Stimulated activated CD4-positive, alpha-beta T cell treated with anti-CD3 and anti-CD28 coated beads, Interleukin-1b, Interleukin-23, amount 100 ng/mL, for 1 hour (primary cell): ENCODE measurements at places on chromosomes 3 and 15.

- no peak for DNase-seq
Observed at GRCh38 chr15:69718436-69718835, 265.8 kb downstream of the RPLP1 start.

- no peak for DNase-seq
Observed at GRCh38 chr3:14273901-14274611, 95.4 kb downstream of the LSM3 start.

- no peak for DNase-seq
Observed at GRCh38 chr15:47908486-47908885, 191.2 kb downstream of the SEMA6D start.

DNA sequence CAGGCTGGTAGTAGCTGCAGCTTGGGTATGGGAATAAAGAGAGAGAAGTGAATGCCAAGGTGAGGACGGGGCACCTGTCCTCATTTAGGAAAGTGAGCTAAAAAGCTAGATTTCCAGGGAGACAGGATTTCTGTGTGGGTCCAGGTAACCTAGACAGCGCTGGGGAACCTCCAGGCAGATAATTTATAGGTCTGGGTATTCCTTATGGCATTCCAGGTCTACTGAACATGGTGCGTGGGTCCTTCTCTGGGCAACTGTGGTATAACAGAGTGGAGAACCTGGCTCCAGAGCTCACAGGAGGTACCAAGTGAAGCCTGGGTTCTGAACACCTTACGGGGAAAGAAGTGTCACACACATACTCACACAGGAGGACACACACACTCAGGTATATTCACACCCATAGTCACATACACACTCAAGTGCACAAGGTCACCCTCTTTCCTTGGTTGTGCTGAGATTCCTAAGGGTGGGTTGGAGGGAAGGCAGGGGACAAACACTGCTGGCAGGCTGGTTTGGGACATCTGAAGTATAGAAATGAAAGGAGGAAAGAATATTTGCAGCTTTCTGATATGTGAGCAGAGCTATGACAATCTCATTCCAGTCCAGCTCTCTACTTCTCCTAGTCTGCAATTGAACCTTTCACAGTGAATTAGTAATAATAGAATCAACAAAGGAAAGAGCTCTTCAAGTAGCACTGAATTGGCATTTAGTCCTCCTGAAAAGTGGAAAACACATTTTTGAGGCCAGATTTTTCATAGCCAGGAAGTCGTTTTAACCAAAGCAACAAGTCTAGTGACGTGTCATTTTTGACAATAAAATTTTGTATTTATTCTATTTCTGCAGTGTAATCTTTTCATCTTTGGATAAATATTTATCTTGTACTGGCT, 37.4 kb upstream of the ITGA11 start:
- DNase-seq: no peak

GRCh38 chr3:172209333-172210321, 170.2 kb downstream of the FNDC3B start:
- no peak for DNase-seq

GRCh38 chr3:119236756-119237155, 3.9 kb downstream of the B4GALT4 start:
- no peak for DNase-seq

DNA sequence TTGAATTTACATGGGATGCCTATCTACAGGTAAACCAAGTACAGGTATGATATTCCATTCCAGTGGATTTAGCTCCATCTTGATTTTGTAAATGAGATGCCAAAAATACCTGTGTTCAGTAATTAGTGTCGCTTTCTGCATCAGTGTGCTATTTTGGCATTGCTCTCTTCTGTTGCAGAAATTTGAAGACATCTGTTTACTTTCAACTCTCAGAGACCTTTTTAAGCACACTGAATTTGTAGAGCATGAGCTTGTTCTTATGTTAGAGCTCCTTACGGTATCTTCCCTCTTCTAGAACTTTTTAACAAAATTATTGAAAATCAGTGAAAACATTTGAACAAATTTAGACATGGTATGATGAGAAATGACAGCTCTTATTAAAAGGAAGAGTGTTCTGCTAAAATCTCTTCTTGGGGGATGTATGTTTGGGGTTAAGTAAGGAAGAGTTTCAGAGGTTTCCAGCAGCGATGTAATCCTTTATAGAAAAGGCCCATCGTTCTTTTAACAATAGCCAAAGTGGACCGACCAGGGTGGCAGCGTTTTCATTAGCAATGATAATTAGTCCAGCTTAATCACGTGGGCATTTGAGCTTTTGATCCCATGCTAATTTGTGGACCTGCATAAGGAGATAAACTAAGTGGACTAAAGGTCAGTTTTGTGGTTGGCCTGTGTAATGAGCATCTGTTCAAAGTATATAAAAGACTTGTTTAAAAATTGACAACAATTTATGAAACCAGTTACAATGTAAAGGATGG, 385.4 kb downstream of the PTPRG start:
- no peak for DNase-seq

DNA sequence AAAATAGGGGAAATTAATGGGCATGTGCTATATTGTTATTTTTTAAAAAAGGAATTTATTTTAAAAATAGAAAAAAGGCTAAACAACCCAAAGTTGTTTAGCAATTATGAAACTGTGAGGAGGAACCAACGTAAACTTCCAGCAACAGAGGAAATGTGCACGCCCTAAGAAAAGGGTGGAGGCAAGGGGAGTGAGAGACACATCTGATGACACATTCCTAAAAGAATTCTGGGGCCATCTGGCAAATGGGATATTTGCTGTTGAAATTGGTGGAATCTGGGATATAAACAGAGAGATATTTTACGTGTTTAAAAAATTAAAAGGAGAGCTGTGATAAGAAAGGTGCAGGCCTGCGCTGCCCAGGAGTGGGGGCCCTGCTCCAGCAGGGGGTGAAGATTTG, 50.8 kb upstream of the MUC13 start:
- no peak for DNase-seq

- no peak for DNase-seq
Observed at GRCh38 chr3:20140881-20141280, 45.1 kb downstream of the SGO1 start.
